ENCODE measurements at places on chromosomes 12 and 14.

DNA sequence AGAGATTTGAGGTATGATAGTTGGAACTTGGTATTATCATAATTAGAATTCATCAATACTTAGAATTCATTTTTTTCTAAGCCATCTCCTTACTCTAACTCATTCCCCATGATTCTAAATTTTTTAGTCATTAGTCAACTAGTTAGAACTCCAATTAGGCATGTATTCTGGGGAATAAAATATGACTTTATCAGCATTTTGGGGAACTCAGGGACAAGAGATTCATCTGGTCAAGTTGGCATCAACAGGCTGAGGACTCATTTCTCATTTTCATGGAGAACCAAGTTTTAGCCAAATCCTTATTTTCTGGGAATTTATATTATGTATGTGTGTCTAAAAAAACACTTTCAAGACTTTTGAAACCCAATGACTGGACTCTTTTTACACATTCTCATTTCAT is 29.2 kb downstream of the DIP2B start:
- DNase-seq: no peak

DNA sequence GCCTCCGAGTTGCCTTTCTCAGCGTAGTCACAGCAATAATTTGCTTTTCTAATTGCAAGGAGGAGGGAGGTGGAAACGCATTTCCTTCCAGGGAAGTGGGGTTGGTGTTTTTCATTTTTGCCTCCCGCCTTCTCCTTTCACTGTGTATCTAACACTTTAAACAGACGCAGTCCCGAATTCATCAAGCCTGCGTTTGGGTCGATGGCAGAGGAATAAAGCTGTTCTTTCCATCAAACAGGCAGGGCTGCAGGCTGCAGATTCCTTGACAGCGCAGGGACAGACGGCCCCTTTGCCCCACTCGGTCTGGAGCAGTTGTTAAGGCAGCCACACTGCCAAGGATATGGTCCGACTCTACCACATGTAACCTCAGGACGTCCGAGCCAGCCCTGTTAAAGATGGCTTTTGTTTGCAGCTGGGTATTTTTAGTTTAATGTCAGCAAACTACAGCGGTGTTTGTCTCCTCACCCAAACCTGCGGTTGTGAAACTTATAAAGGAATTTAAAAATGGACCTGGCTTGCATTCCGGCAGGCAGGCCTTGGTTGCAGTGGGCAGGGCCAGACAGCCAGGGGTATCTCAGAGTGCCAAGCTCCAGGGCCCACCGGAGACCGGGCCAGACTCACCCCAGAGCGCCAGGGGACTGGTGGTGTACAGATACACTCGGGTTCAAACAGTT is 2.1 kb downstream of the CHST11 start:
- peak; percentile 67 for DNase-seq

GRCh38 chr14:92902726-92903125 is 20.2 kb upstream of the CHGA start:
- DNase-seq: no peak

- no peak for DNase-seq
Observed at GRCh38 chr14:67646131-67646530, 26.4 kb downstream of the ARG2 start.

DNA sequence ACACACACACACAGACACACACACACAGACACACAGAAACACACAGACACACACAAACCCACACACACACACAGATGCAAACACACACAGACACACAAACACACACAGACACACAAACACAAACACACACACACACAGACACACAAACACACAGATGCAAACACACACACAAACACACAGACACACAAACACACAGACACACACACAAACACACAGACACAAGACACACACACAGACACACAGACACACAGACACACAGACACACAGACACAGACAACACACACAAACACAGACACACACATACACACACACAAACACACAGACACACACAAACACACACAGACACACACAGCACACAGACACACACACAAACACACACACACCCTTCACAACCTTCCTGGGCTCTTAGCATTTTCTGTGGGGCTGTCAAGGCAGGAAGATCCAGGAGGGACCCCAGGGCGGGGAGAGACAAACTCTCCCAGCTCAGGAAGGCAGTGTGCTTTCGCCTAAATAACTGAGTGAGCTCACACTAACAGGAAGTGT is 24.2 kb upstream of the INF2 start:
- no peak for DNase-seq

- DNase-seq: no peak
Observed at GRCh38 chr12:64746663-64747062, 12.5 kb downstream of the GNS start.

DNA sequence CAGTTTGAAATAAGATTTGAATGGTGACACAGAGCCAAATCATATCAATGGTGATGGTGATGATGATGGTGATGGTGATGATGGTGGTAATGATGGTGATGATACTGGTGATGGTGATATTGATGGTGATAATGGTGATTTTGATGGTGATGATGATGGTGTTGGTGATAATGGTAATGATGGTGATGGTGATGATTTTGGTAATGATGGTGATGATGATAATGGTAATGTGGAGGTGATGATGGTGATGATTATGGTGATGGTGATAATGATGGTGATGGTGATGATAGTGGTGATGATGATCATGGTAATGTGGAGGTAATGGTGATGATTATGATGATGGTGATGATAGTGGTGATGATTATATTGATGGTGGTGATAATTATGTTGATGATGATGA is 311.9 kb upstream of the SFSWAP start:
- DNase-seq: no peak

- DNase-seq: no peak
Observed at GRCh38 chr12:49967777-49968250, 4.9 kb upstream of the AQP6 start.

DNA sequence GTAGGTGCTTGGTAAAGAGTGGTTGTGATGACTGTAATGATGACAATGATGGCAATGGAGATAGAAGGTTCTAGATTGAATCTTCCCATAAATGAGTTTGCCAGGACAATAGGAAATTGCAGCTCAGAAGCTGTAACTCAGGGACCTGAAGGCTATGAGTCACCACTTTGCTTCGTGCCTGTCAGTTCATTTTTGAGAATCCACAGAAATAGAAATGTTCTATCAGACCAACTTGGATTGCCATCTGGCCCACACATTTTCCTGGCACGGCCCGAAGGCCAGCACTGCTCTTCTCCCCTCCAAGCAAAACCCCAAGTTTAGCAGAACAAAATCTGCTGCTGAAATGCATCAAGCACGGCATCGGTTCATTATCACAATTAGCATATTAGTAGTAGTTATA is 1127.0 kb downstream of the BCL11B start:
- DNase-seq: peak; percentile 56

DNA sequence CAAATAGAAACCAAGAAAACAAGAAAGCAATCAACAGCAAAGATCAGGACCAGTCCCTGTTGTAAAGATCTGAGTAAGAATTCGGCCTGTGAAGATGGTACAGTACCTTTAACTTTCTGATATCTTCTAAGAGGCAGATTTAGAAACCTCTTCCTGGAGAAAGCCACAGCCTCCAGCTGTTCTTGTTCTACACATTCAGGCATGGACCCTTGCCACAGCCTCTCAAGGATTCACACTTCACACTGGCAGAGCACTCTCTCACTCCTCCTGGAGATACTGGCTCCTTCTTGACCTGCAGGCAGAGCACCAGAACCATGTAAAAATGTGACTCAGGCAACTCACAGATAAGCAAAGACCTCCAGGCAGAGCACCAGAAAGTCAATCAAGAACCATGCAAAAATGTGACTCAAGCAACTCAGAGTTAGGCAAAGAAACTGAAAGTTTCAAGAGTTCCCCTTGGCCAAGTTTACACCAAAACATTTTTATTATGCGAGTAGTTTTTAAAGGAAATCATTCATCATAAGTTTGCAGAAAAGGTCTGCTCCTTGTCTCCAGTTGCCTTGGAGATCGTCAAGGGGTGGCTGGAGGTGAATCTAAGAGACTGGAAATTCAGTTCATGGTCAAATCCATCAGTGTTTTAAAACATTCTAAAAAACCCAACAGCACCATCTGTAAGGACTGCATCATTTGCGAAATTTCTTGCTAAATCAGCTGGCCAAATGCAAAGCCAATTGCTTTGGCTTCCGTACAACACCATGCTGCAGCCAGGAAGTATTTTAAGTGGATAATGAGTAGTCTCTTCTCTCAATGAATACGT is 119.3 kb upstream of the MDM1 start:
- peak; percentile 74 for DNase-seq

- no peak for DNase-seq
Observed at GRCh38 chr14:65433646-65434045, 21.1 kb downstream of the FUT8 start.

Data from astrocyte of the hippocampus (primary cell).